ENCODE measurements at places on chromosomes 12 and 14.

DNA sequence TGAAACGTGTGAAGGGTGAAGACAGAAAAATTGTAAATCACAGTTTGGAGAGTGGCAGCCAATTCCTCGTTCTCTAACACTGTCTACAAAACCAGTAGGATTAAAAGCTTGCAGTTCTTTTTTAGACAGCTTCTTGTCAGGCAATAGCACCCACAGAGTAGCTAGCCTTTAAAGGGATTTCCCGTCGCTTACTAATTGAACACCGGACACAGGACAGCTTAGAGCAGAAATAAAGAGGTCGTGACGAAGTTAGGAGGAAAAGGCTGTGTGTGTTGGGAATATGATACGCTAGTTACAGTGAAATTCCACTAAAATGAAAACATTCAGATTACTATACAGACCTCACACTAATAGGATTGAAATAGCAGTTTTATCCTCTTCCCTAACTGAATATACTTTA, 149.1 kb upstream of the FLRT2 start:
- DNase-seq: no peak

GRCh38 chr12:101782273-101782731, 43.0 kb upstream of the SYCP3 start:
- no peak for DNase-seq

DNA sequence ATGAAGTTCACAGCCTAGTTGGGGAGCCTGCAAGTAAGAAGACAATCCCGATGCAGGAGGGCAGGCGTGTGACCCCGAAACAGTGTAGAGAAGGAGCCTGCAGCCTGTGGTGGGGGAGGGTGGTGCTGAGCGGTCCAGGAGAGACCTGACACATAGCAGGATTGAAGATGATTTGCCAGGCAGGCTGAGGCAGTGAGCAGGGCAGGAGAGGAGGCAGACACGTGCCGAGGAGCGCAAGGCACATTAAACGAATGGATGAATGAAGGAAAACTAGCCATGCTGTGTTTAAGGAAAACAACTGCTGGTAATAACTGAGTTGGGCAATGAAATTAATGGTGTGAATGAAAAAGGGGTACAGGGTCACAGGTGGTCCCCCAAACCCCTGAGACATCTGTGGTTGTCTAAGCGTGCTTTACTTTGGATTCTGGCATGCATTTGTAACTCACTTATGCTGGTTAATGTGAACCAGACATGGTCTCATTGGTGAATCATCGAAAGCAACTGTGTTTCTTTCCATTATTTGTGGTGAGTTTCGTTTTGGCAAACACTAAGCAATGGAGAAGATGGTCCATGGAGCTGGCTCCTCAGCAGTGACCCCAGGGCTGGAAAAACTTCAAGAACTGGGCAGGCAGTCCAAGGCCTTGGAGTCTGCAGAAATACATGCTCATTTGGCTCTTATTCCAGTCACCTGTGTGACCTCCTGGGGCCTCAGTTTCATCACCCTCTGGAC, 96.9 kb upstream of the EVL start:
- no peak for DNase-seq

- DNase-seq: no peak
These were observed 21.1 kb downstream of the KITLG start for GRCh38 chr12:88559199-88559598.

GRCh38 chr12:15732341-15733061, 56.7 kb downstream of the EPS8 start:
- DNase-seq: no peak

GRCh38 chr12:102061096-102061559, 663 bp downstream of the WASHC3 start:
- no peak for DNase-seq

DNA sequence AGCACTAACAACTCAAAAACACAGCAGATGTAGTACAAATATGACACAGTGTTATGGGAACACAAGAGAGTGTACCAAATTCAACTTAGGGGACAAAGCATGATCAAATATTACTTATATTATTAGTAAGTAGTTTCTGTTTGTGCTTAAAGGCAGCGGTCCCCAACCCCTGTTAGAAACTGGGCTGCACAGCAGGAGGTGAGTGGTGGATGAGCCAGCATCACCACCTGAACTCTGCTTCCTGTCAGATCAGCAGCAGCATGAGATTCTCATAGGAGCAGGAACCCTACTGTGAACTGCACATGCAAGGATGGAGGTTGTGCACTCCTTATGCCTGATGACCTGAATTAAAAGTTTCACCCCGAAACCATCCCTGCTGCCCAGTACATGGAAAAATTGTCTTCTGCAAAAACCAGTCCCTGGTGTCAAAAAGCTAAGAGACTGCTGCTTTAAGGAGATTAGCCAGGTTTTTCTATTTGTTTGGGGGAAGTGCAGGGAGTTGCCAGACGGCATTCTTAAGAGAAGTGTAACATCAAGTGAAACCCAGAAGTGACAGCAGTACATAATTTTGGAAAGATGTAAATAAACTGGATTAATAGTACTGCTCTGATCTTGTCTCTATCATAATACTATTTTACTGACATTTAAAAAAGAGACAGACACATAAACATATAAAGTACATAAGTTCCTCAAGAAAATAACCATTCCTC, 26.7 kb downstream of the GTF2A1 start:
- no peak for DNase-seq

DNA sequence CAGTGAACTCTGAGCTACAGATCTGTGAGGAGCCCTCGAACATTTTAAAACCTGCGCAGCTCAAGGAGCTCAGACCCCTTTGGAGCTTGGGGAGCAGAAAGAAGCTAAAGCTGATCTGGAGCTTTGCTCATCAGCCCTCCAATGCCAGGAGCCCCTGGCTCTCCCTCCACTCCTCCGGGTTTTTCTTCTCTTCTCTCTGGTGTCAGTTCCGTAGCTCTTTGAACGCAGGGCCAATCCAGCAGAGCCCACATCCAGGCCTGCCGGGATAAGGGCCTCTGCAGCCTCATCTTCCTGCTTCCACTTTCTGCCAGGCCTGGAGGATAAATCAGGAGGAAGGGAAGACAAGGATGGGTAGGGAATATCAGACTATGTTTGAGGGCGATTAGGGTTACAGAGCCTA, 6.0 kb downstream of the HOXC4 start:
- DNase-seq: no peak

GRCh38 chr14:45290547-45290946, 37.5 kb upstream of the MIS18BP1 start:
- DNase-seq: no peak

DNA sequence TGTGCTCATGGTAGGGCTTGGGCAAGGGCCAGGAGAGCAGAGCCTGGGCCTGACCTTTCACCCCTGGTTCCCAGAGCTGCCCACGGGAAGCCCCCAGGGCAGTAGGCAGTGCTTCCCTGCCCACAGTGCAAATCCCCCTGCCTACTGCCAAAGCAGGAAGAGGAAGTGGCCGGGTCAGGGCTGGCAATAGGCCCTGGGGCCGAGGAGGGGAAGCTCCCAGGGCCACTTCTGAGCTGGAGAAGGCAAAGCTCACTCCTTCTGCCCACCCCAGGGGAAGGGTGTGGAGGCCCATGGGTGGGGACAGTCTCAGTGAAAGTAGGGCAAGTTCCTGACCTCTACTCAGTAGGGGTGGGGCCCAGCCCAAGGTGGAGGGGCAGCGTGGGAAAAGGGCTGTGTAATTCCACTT, 5.4 kb upstream of the NR4A1 start:
- DNase-seq: no peak

DNA sequence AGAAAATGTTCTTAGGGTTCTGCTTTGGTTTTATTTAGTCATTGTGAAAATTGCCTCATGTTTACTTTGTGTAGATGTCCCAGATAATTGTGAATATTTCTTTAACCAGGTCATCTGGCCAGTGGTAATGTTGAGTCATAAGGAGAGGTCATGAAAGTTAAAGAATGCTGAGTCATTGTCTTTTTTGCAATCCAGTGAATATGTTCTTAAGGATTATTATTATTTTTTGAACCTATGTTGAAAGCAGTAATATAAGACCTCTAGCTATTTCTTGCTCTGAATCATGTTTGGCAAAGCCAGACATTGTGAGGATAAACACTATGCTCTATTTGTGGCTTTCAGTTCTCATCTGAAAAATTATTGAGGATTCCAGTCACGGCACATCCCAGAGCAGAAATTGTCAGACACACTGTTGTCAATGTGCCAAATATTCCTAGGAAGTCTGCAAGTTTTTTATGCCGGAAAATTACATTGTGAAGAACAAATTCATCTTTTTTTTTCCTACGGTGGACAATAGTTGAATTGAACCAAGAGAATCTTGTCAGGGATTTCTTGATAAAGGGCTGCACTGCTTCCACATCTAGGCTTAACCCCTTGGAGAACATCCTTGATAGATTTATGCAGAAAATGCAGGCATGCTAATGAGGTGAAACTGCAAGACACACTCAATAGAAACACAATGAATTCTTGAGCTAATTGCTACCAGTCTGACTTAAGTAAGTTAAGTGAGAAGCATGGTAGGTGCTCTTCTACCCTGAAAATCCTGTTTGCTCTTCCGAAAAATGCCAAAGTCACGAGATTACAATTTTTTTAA, 369.6 kb downstream of the ATP23 start:
- DNase-seq: no peak

- DNase-seq: no peak
These were observed 135.7 kb downstream of the CNTN1 start for GRCh38 chr12:40827683-40828592.

- DNase-seq: no peak
These were observed 198.9 kb downstream of the ZFP36L1 start for GRCh38 chr14:68593806-68594536.

DNA sequence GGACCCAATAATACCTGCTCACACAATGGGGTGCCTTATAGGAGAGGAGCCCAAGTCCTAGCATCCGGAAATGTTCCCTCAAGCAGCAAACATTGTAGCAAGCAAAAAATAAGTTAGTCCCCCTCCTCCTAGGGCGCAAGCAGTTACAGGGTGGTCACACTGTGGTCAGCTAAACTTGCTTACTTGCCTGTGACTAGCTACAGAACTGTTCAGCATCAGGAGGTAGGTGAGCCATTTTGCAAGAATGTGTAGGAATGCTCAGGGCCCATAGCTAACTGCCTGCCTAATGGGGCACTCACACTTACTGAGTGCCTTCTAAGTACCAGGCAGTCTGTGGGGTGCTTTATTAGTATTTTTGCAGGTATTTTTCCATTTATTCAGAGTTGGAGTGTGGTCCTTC, 154.6 kb upstream of the GRIN2B start:
- DNase-seq: no peak

DNA sequence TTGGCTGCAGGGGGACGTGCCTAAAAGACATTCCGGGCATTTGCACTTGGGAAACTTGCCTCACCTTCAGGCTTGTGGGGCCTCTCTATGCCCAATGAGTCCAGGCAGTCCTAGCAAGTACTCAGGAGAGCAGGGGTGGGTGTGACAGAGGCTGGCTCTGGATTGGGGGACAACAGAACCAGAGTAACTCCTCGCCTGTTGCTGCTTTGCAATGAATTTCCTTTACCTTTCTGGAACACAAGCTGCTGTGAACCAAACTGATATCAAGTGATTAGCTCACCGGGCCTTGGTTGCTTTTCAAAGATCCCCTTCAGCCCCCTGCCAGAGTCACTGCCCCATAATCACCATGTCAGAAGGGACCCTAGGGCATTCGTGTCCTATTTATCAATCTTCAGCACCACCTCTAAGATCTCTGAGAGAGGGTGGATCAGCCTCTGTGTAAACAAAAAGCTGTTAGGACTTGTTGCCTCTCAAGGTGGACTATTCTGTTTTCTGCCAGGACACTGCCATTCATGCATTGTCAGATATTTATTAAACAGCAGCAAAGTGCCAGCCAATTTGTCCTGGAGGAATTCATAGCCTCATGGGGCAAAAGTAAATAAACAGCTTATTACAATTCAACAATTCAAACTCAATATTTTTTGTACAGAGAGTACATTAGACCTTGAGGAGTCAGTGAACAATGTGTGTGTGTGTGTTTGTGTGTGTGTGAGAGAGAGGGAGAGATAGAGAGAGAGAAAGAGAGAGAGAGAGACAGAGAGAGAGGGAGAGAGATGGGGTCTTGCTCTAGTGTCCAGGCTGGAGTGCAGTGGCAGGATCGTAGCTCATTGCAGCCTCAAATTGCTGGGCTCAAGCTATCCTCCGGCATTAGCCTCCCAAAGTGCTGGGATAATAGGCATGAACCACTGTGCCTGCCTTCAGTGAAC, 11.3 kb downstream of the NFATC4 start:
- no peak for DNase-seq

DNA sequence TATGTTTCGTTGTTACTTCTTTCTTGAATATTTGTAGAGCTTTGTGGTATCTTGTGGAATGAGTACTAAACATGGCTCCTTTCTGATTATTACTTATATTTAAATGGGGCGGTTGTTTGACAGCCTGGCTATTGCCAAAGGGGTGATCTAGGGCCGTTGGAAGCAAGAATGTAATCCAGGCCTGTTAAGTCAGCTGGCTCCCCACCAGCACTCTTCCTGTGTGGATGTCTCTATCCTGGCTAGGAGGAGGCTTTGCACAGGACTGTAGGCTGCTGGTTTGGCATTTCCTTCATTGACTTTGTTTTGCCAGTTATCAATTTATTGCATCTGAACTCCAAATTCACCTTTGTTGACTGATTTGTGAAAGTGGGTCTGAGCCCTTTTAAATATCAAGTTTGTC, 5.6 kb downstream of the FAM234B start:
- no peak for DNase-seq

- no peak for DNase-seq
These were observed 41.5 kb downstream of the TEAD4 start for GRCh38 chr12:3000548-3001275.

GRCh38 chr12:48774516-48774915, 14.4 kb downstream of the ADCY6 start:
- DNase-seq: no peak

GRCh38 chr12:132345561-132346200, 16.3 kb upstream of the GALNT9 start:
- no peak for DNase-seq

DNA sequence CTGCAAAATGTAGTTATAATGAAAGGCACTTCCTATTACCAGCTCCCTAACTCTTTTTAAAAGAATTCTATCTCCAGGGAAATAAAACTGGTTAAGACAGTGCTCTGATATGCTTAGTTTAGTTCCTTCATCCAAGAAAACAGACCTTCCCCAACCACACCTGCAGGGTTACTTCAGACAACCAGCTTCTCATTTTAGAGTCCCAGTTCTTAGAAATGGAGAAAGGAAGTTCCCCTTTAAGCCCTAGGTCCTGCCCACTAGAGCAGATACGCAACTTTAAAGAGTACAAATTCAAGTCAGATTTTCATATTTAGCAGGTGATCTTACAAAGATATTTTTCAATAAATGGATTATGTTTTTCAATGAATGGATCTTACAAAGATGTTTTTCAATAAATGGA, 4.4 kb upstream of the WSB2 start:
- DNase-seq: no peak

GRCh38 chr14:71583705-71584104, 348.5 kb upstream of the RGS6 start:
- DNase-seq: no peak

DNA sequence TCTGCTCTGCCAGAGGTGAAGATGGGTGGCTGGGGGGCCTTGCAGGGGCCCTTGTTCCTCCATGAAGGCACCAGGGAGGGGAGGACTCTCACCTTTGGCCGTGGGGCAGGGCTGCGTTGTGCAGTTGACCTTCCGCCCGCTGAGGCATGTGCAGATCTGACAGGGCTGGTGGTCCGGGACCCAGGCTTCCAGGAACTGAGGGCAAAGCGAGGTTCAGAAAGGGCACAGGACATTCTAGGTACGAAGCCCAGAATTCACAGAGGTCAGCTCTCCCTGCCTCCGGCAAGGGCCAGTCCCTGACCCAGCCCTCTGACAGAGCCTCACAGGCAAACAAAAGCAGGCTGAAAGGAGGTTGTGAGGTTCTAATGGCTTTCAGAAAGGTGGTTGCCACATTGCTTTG, 40.4 kb upstream of the ANO2 start:
- no peak for DNase-seq

- DNase-seq: peak; percentile 39
These were observed 58.5 kb upstream of the TMPO start for GRCh38 chr12:98456576-98457573.
